ENCODE measurements at places on chromosomes 11 and 22.

DNA sequence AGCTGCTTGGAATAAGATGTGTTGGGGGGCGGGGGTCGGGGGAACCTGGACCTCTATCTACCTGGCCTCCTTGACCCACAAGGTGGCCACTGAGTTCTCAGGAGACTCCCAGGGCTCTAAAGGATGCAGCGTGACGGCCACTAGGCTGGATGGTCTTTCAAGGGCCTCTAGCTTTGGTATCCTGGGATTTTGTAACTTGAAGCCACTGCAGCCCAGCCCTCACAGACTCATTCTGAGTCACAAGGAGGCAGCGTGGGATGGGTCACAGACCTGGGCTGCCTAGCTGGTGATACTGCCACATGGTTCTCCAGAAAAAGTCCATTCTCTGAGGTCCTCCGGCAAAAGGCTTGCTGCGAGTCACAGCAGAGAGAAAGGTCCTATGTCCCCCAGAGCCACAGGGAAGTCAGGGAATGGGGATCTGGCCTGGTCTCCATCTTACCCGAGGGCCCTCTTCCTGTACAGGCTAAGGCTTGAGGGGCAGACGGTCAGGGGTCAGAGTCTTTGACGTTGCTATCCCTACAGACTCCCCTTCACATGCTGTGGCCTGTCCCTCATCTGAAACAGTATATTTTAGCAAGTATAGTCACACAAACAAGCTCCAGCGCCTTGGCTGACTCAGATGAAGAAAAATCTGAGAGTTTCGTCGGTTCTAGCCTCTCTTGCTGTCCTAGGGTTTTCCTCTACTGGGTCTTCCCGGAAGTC lies 52.4 kb downstream of the KCNC1 start:
- no peak for DNase-seq

- DNase-seq = no peak
Measured at GRCh38 chr11:114483929-114484328, 44.7 kb downstream of the REXO2 start.

GRCh38 chr11:120703358-120704152 lies 192.0 kb downstream of the GRIK4 start:
- no peak for DNase-seq

- no peak for DNase-seq
Measured at GRCh38 chr22:29390270-29390669, 1.9 kb upstream of the AP1B1 start.

DNA sequence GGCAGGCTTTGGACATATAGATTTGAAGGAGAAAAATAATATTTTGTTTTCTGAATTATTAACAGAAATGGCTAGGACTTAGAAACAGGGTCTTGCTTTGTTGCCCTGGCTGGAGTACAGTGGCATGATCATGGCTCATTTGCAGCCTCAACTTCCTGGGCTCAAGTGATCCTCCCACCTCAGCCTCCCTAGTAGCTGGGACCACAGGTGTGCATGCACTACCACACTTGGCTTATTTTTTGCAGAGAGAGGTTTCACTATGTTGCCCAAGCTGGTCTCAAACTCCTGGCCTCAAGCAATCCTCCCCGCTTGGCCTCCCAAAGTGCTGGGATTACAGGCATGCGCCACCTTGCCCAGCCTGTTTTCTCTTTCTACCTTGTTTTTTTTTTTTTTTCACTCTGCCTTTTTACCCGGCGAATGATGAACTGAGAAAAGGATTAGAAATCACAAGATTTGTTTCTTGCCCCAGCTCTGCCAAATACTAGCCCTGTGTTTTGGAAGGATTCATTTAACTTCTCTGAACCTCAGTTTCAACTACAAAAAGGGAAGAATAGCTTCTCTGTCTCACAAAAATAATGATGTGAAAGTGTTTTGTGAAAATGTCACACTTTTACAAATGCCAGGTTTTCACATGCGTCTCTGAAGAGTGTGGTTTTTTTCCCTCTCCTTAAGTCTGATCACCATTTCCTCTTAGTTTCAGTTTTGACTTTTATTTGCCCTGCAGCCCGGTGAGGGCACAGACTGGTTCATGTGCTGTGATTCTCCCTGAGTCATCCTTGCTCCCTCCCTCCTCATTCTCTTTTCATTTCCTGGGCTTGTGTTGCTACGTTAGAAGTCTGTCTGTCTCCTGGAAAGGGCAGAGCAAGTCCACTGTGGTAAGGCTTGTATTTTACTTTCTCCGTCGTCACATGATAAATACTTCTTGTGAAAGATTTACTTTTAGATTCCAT lies 67.7 kb downstream of the BCL2L13 start:
- DNase-seq = peak; percentile 19

DNA sequence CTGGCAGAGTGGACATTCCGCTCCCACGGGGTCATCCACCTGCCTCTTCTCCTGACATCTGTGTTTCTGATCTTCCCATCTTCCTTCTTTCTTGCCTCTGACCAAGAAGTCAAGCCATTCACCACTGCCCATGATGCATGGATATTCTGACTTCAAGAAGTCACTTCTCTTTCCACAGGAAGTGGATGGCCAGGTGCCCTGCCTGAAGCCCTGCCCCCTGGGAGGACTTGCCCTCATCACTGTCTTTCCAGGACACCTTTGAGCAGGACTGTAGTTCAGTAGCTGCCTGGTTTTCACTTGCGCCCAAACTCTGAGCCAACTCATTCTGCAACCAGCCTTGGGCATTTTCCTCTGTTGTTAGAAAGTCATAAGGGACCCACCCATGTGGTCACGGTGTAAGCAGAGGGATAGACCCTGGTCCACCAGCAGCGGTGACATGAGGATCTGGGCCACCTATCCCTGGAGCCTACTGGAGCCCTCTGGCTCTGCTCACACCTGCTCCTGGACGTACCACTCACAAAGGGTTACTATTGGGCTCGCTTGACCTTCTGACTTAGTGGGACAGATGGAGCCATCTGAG lies 6.9 kb downstream of the CYTH4 start:
- no peak for DNase-seq

GRCh38 chr11:45385423-45385822 lies 99.3 kb upstream of the SYT13 start:
- DNase-seq = no peak

- DNase-seq = no peak
Measured at GRCh38 chr11:8070417-8071115, 10.4 kb upstream of the TUB start.

GRCh38 chr22:43004362-43005035 lies 10.4 kb downstream of the PACSIN2 start:
- no peak for DNase-seq

DNA sequence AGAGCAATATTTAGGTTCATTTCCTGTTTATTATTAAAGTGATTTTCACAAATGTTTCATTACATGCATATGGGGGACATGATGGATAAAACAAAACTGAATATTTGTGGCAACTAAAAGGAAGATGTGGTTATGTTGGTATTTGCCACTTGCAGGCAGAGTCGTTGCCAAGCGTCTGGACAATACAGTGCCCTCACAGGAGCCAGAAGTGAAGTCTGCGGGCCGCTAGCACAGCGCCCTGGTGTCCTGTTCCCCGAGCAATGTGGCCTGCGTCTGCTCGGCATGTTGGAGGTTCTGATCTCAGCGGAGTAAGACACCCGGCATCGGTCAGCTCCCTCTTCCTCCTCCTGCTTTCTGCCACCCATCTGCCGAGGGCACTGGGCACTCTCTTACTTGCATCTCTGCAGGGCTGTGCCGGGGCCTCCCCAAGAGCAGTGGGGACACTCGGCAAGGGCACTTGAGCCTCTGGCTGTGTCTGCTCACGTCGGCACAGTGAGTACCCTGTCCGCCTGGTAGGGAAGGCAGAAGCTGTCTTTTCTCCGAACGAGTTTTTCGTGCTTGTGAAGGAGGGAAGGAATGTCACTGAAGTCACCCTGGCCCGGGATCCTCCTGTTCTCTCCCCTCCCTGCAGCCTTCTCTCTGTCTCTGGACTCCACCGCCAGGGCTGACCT lies 10.5 kb upstream of the TTLL12 start:
- no peak for DNase-seq

GRCh38 chr11:30800904-30801303 lies 214.8 kb upstream of the MPPED2 start:
- DNase-seq = no peak

DNA sequence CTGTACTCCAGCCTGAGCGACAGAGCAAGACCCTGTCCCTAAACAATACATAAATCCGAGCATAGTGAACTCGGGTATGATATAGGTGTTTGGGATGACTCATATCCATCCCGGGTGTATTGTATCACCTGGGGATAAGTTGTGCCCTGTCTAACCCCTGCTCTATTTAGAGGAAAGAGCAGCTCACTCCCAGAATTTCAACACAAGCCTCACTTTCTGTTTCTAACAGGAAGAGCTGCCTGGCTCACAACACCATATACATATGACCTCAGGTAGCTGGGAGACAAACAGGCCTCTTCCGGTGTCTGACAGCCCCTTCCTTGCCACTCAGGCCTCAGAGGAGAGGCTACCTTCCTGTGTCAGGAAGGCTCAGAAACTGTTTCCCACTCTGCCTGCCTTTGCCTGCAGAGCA lies 9.9 kb upstream of the MICALL1 start:
- DNase-seq = no peak
